ENCODE measurements at places on chromosomes 13 and 19.
A peak's percentile ranks its signal among the peaks of the same experiment; 100 is the strongest.

DNA sequence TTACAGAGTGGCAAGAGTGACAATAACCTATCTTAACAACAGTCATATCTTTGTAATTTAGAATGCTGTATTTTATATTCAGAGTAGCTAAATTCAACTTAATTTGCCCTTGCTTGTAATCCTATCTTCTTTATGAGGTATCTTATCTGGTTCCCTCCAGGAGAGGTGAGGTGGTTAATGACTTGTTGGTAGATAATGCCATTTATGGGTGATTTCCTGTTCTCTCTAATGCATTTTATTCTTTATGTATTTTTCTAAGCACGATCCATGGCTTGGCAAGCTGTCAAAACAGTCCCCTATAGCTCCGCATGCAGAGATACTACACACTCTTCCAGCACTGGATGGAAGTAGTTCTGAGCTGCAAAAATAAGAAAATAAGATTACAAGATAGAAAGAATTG lies 267.9 kb downstream of the LMO7 start:
- no peak for DNase-seq

GRCh38 chr19:56155124-56155687 lies 14.1 kb downstream of the ZNF444 start:
- no peak for DNase-seq

GRCh38 chr13:32660227-32660626 lies 74.0 kb downstream of the PDS5B start:
- no peak for DNase-seq

- peak; percentile 81 for DNase-seq
Observed at GRCh38 chr13:79480954-79481684, at the start of gene NDFIP2. NDFIP2 (plus strand) TSS chr13:79481155; CDS start chr13:79481204, 49 bp downstream.

DNA sequence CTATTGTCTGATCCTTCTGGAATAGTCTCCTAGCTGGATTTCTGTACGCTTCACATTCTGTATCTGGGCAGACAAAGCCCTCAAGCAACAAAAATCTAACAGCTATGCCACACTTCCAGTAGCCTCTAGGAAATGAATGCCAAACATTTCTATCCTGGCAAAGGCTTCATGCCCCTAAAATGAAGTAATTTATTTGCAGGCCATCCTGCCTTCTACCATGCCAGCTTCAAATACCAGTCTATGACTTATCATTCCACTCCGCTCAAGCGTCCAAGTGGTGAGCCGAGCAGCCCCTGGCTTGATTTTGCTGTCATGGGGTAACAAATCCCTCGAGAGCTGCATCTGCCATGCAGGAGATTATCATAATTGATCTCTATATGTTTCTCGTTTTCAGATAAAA lies 86.9 kb downstream of the LHFPL6 start:
- DNase-seq = no peak

- no peak for DNase-seq
Observed at GRCh38 chr13:98260357-98261164, 83.5 kb upstream of the RNF113B start.

- DNase-seq = no peak
Observed at GRCh38 chr13:25673711-25674110, 301.9 kb downstream of the ATP8A2 start.

- peak; percentile 96 for DNase-seq
Observed at GRCh38 chr19:37999309-38000213, 92.6 kb downstream of the SIPA1L3 start.

GRCh38 chr13:60369242-60369641 lies 27.8 kb upstream of the TDRD3 start:
- DNase-seq = no peak

GRCh38 chr13:76516586-76516985 lies 369.6 kb downstream of the KCTD12 start:
- DNase-seq = no peak

DNA sequence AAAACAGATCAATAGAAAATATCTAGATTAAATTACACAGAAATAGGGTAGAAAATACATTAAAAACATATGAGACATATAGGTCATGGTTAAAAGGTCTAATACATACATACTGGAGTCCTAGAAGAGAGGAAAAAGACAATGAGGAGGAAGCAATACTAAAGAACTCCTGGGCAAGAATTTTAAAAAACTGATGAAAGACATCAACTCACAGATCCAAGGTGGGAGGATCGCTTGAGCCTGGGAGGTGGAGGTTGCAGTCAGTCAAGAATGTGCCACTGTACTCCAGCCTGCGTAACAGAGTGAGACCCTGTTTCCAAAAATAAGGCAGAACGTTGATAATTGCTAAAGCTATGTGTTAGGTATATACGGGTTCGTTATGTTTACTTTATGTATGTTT lies 5.4 kb upstream of the KASH5 start:
- no peak for DNase-seq

- DNase-seq = peak; percentile 11
Observed at GRCh38 chr13:32010136-32010535, 21.4 kb upstream of the FRY start.

- DNase-seq = peak; percentile 93
Observed at GRCh38 chr19:47112166-47112996, 1.2 kb downstream of the ZC3H4 start.

DNA sequence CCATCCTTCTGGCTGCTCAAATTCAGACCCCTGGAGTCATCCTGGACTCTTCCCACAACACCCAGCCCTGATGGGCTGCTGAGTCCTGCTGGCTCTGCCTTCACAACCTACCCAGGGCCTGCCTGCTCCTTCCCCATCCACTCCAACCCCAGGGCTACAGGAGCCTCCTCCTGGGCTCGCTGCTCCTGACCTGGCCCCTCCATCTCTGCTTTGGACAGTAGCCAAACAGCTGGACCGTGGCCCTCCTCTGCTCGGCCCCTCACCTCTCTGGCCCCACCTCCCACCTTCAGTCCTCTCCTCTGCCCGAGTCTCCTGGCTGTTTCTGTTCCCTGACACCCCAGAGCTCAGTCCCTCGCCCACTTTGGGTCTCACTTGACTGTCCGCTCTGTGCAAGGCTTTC lies 66.7 kb downstream of the CEBPG start:
- DNase-seq = no peak

GRCh38 chr19:14004619-14005348 lies 1.3 kb downstream of the RFX1 start:
- no peak for DNase-seq

GRCh38 chr19:2166741-2167738 lies 3.3 kb downstream of the DOT1L start:
- DNase-seq = no peak

DNA sequence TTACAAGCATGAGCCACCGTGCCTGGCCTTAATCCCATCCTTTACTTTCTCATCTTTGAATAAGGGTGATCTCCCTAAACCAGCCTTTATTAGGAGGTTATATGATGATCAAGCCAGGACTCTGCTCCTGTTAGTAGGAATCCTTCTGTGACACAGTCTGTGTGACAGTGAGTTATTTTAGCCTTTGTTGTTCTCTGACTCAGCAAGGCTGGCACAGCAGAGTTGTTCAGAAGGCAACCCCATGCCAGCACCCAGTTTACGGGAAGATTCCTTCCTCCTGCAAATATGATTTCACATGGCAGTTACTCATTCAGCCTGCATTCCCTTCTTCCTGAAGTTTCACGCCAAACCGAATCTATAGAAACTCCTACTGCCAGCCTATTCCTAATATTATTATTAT lies 10.5 kb upstream of the MIER2 start:
- no peak for DNase-seq

DNA sequence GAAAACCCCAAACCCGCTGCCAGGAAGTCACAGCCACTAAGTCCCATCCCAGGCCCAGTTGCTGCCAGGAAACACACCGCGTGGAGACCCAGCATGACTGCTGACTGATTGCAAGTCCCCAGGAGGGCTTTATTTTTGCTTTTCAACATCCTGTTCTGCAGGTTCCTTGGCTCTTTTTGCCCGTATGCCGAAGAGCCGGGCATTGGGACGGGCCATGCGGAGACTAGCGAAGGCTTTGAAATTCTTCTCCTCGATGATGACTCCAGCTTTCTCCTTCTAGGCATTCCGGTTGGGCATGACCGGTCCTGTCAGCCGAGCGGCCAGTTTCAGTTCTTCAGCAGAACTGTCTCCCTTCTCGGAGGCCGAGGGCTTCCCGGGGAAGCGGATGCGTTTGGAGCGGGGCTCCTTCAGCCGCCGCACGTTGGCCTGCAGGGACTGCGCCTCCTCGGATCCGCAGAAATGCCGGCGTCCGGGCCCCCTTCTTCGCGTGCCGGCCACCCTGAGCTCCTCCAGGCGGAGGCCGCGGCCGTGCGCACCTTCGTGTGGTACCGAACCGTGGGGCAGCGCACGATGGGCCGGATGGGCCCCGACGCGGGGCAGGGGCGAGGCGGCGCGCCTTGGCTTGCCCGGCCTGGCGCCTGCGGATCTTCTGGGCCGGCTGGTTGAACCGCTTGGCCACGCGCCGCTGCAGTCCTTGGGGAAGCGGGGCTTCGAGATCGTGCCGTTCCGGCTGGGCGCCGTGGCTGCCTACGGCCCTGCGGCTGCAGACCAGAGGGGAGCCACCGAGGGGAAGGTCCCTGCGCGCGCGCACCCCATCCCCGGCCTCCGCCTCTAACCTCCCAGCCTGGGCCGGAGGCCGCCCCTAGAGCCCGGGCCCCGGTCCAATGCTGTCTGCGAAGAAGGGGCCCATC lies 15.2 kb downstream of the ZSCAN5C start:
- DNase-seq = peak; percentile 25

DNA sequence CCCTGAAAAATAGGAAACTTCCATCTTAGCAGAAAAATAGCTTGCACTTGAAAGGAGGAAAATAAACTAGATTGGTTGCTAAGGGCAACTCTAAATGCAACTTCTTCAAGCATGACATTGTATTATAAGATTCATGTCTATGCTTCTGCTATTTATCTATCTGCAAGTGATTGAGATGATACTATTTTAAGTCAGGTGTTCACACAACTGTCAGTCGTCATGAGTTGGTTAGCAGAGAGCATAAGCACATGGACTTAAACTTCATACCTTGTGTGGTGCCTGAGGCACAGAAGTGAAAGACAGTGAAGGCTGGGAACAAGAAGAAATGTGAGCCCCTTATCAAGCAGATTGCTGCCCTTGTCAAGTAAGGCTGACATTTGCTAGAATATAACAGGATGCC lies 82.9 kb downstream of the SLITRK5 start:
- no peak for DNase-seq

GRCh38 chr13:107069108-107069776 lies 501.3 kb upstream of the ARGLU1 start:
- peak; percentile 32 for DNase-seq

GRCh38 chr19:5308451-5309437 lies 31.9 kb downstream of the PTPRS start:
- DNase-seq = peak; percentile 88

- DNase-seq = no peak
Observed at GRCh38 chr13:99610702-99611289, 109.5 kb downstream of the TM9SF2 start.

GRCh38 chr13:26050568-26051230 lies 1.1 kb downstream of the SHISA2 start:
- DNase-seq = peak; percentile 5
